ENCODE measurements at places on chromosomes 12 and 14. TPM values are rescaled to one million over a fixed set of nuclear protein-coding genes. Genes with fewer than 3 reads are reported as not detected.

- no peak for DNase-seq
Observed at GRCh38 chr12:46271863-46272262, 3.0 kb upstream of the SLC38A1 start.

DNA sequence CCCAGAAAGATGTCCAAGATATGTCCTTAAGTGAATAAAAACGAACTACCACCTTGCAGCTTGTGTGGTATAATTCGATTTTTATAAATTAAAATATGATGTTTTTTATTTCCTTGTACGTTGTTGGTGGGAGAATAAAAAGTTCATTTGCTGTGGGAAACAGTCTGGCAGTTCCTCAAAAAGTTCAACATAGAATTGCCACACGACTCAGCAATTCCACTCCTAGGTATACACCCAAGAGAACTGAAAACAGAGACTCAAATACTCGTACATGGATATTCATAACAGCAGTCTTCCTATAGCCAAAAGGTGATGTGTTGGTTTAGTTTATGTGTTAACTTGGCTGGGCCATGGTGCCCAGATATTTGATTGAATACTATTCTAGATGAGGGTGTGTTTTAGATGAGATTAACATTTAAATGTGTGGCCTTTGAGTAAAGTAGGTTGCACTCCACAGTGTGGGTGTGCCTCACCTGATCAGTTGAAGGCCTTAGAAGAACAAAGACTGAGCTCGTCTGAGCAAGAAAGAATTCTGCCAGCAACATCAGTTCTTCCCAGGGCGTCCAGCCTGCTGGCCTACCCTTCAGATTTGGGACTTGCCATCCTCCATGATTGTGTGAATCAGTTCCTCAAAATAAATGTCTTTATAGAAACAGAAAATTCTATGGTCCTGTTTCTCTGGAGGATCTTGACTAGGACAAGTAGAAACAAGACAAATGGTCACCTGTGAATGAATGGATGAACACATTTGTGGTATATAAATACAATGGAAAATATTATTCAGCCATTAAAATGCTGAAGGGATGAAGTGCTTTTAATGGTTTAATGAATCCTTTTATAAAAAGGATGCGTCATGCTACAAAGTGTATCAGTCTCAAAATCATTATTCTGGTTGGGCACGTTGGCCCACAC, 5.1 kb upstream of the DENR start:
- no peak for DNase-seq

GLS2 gene
- total RNA-seq, result not detected

- no peak for DNase-seq
Observed at GRCh38 chr14:84074626-84075025, 1455.3 kb upstream of the FLRT2 start.

GRCh38 chr14:58844544-58844943, 206.8 kb downstream of the DACT1 start:
- no peak for DNase-seq

GRCh38 chr12:130571734-130572133, 144.4 kb downstream of the RIMBP2 start:
- no peak for DNase-seq

DNA sequence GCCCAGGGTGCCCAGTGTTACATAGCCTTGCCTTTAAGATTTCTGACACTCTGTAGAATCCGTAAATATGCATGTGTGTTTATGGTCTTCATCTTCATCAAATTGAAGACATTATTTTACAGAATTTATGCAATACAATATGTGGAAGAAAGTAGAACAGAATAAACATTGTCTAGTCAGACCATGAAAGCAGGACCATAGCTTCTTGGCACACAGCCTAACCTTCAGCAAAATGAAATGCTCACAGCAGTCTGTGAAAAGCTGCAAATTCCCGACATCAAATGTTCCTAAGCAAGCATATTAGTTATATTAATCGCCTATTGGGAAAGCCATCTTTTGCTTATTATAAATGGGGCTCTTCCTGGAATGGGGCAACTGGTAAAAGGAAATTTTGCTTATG, 111.3 kb upstream of the GARIN2 start:
- no peak for DNase-seq

CCDC197 gene
- not detected for total RNA-seq

- no peak for DNase-seq
Observed at GRCh38 chr12:65615118-65615517, 209.2 kb upstream of the HMGA2 start.

Data from HCT116 (cell line).